ENCODE measurements at places on chromosomes 2 and 18.

GRCh38 chr2:189409647-189410046 lies 31.6 kb upstream of the WDR75 start:
- no peak for DNase-seq

DNA sequence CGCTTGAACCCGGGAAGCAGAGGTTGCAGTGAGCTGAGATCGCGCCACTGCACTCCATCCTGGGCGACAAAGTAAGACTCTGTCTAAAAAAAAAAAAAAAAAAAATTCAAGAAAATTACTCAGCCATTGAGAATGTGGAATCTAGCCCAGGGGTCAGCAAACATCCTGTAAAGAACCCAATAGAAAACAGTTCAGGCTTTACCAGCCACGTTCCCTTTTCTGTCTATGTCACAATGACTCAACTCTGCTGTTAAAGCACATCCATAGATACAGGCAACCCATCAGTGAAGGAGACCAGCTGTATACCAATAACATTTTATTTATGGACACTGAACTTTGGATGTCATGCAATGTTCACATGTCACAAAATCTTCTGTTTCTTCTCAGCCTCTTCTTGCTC lies 435.6 kb upstream of the GYPC start:
- DNase-seq = peak; percentile 14

DNA sequence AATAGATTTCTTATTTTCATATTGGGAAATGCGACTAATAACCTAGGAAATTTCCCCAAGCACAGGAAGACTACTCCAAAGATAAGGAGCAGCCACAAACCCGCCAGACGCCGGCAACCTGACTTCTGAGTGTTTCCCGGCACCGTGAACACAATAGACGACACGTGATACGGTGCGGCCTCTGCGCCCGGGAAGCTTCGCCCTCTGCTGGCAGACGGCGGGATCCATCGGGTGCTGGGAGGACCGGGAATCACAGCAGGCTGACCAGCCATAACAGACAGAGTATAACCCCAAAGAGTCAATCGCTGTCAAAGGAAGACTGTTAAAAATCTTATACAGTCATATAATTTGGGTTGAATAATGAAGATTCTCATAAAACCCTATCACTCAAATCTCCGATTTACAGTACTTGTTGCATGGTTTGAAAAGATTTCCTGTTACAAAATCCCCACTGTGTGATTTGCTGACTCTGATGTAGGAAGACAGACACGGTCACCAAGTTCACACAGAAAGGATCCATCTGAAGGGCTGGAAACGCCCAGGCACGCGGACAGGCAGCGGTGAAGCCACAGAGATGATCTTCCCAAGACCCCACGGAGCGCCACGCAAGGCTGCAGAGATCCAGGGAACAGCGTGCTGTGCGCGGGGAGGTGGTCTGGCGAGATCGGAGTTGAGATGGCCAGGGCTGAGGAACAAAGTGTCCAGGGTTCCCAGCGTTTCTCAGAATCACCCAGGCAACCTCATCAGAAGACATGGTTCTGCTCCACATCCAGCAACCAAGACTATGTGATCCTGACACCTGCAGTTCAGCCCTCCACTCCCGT lies 73.8 kb downstream of the EIPR1 start:
- peak; percentile 79 for DNase-seq

DNA sequence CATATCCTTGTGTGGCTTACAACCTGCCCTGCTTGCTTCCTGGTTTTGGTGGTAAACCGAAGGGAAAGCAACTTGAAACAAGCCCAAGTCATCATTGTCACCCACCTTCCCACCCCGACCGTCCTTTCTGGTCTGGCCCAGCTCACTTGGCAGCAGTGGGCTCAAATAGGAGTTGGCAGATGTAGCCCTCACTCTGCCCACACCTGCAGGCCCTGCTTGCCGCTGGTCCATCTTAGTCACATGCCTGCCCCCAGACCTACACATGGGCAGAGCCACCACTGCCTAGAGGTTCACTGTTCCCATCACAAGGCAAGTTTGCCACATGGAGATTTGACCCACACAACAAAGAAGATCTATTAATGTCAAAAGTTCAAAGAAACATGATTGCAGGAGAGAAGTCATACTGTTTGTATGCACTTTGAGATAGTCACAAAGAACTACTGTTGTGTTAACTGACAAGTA lies 9.3 kb downstream of the EIPR1 start:
- DNase-seq = no peak

GRCh38 chr2:37585982-37586621 lies 85.3 kb downstream of the CDC42EP3 start:
- peak; percentile 84 for DNase-seq

- DNase-seq = no peak
Measured at GRCh38 chr2:189096769-189097447, 82.7 kb downstream of the COL5A2 start.

DNA sequence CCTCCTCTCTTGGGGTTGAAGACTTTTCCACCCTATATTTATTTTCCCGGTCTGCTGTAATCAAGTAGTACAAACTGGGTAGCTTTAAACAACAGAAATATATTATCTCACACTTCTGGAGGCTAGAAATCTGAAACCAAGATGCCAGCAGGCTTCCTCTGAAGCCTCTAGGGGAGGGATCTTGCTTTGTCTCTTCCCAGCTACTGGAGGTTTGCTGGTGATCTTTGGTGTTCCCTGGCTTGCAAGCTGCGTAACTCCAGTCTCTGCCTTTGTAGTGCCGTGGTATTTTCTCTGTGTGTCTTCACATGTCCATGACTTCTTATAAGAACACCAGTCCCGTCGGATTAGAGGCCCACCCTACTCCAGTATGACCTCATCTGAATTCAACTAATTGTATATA lies 44.4 kb downstream of the MYO3B start:
- no peak for DNase-seq

- no peak for DNase-seq
Measured at GRCh38 chr2:38981670-38982357, 92.1 kb downstream of the ARHGEF33 start.
